ENCODE measurements at places on chromosomes 11 and 22. TPM values are rescaled to one million over a fixed set of nuclear protein-coding genes. Genes with fewer than 3 reads are reported as not detected.

Gene PATE2
- total RNA-seq: not detected

Gene MRGPRF
- 12.8 TPM for total RNA-seq

Gene DMC1
- 2.7 TPM for total RNA-seq

DNA sequence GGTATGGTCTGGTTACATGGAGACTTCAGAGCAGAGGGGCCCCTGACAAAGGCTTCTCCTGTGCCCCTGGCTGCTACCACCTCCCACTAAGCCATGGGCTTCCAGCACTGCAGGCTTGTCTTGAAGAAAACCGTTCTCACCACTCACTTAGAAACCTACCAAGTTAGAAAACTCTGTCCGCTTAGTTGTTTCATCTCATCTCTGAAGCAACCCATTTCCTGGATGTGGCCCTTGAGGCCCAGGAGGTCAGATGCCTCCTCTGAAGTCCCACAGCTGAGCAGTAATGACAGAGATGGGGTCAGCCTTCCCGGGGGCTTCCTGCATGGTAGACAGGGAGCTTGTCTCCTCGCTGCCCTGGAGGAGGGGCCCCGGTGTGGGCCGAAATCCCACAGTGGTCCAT is 12.9 kb downstream of the CSF2RB start:
- no peak for DNase-seq
- H3K36me3 ChIP-seq: no peaks in the 10 kb centered on the region
- H3K27ac ChIP-seq: no peak overlapping the region
- no peak overlapping the region for H3K4me3 ChIP-seq
- H3K4me1 ChIP-seq: peaks cover 5% of the 10 kb centered on the region

DNA sequence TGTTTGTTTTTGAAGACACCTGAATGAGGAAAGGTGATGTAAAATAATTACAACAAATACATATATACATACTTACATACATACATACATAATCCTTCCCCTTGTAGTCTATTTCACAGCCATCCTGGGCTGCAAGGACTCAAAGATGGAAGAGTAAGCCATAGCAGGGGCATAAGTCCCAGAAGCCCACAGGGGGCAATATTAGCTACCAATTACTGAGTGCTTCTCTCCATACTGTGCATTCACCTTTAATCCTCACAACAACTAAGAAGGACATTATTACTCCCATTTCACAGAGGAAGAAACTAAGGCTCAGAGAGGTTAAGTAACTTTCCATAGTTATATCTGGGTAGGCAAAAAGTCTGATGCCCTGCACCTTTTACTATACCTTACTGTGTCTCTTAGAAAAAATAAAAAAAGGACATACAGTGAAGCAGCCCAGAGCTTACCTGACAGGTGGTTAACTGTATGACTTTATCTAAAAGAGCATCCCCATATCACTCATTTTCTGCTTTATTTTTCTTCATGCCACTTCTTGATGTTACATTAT is 2.7 kb downstream of the SERGEF start:
- no peak overlapping the region for H3K27ac ChIP-seq
- H3K4me1 ChIP-seq: peaks cover 11% of the 10 kb centered on the region
- H3K4me3 ChIP-seq: no peak overlapping the region

DNA sequence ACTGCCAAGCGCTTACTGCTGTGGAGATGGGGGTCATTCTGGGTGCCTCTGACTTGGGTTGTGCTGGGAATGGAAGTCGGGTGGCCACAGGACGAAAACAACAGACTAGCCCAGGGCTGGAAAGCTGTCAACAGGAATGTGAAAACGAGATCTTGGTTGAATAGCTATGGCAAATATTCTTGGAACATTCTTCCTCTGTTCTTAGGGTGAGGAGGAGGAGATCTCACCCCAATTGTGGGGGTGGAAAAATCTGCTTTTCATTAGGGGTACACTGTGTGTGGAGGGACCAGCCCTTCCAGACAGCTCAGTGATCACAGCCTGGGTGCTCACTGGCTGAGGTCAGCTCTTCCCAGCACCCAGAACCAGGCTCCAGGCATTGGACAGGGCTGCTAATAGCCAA is 52.0 kb upstream of the PRSS23 start:
- peaks cover 15% of the 10 kb centered on the region for H3K4me1 ChIP-seq
- H3K27ac ChIP-seq: no peak overlapping the region
- no peak for DNase-seq
- no peaks in the 10 kb centered on the region for H3K27me3 ChIP-seq

DNA sequence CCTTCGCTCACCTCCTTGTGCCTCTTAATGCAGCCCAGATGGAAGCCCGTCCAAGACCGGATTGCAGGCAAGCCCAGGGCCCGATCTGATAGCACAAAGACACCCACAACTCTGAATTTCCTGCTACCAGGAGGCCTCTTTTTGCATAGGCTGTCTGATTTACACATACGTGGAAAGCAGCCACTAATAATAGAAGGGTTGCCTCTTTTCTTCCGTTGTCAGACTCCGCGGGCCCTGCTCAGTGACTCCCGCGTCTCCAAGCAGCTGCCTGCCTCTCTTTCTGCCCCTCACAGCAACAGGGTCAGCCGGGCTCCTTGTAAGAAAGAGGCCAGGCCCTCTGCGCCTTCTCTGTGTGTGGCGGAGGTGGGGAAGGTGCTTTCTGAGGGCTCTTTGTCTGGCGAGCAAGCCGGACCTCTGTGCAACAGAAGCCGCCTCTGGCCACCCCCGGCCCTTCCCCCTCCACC is 26.7 kb downstream of the FLI1 start:
- H3K4me1 ChIP-seq: peaks cover 46% of the 10 kb centered on the region
- peak overlapping the region; percentile 71 for H3K27ac ChIP-seq
- no peaks in the 10 kb centered on the region for H3K27me3 ChIP-seq
- no peak for DNase-seq

GRCh38 chr22:35103761-35104160 is 37.8 kb downstream of the ISX start:
- H3K4me3 ChIP-seq: no peak overlapping the region
- H3K27me3 ChIP-seq: no peaks in the 10 kb centered on the region
- DNase-seq: no peak
- no peaks in the 10 kb centered on the region for H3K36me3 ChIP-seq
- H3K4me1 ChIP-seq: no peaks in the 10 kb centered on the region
- no peak overlapping the region for H3K27ac ChIP-seq

Gene IL17REL
- 0.51 TPM for total RNA-seq

Gene MRPL49
- total RNA-seq: 35.6 TPM

- no peaks in the 10 kb centered on the region for H3K4me1 ChIP-seq
- H3K4me3 ChIP-seq: no peak overlapping the region
- no peaks in the 10 kb centered on the region for H3K27me3 ChIP-seq
- no peak overlapping the region for H3K27ac ChIP-seq
Observed at GRCh38 chr11:105699203-105699602, 89.3 kb downstream of the GRIA4 start.

GRCh38 chr11:14417617-14418374 is 58.8 kb upstream of the RRAS2 start:
- peaks cover 10% of the 10 kb centered on the region for H3K4me1 ChIP-seq
- H3K4me3 ChIP-seq: no peak overlapping the region
- DNase-seq: no peak
- H3K27ac ChIP-seq: no peak overlapping the region

DNA sequence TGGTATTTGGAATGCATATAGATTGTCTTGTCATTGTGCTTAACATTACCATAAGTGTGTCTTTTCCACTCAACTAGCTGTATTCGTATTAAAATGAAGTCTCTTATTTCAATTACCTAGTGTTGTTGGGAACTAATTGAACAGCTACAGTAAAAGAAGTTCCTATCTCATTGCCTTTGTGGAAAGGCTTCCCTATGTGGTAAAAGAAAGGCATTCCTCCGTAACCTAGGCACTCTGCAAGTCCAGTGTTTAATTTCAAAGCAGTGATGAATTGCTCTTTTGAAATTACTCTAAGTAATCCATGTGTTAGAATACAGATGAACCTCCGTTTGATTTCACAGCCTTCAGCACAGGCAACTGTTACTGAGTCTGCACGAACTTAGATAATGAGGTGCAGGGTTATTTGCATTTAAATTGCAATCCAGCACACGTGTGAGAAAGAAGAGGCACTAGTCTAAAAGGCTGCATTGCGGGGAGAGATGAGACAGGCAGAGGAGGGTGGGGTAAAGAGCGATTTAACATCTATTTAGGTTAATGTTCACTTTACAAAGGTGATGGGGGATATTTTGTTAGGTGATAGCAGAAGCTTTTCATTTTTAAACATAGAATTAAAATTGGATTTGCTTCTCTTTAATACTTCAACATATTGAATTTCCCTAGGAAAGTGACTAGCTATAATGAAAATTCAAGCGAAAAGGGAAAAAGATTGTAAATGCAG is 25.0 kb upstream of the CRTAM start:
- H3K27me3 ChIP-seq: no peaks in the 10 kb centered on the region
- no peaks in the 10 kb centered on the region for H3K4me1 ChIP-seq
- DNase-seq: no peak
- no peak overlapping the region for H3K4me3 ChIP-seq
- H3K27ac ChIP-seq: no peak overlapping the region

DNA sequence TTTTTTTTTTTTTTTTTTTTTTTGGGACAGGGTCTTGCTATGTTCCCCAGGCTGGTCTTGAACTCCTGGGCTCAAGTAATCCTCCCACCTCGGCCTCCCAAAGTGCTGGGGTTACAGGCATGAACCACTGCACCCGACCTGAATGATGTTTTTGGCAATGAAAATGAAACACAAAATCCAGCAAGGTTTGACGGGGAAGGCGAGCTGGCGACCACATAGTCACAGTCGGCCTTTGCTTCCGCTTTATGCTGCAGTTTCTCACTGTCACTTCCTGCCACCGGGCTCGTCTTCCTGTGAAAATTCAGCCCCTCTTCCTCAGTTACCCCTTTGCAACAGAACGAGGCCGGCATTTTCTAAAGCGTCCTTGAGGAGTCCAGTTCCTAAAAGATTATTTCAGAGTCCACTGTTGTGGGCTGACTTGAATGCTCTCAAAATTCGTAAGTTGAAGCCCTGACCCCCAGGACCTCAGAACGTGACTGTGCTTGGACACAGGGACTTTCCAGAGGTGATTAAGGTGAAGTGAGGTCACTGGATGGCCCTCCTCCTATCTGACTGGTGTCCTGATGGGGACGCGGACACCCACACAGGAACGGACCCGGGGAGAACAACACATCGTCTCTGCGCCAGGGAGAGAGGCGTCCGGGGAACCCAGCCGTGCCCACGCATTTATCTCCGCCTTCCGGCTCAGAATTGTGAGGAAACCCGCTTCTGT is 2.9 kb upstream of the BID start:
- no peaks in the 10 kb centered on the region for H3K36me3 ChIP-seq
- H3K4me3 ChIP-seq: peak overlapping the region; percentile 24
- no peak overlapping the region for H3K27ac ChIP-seq
- DNase-seq: no peak
- H3K27me3 ChIP-seq: no peaks in the 10 kb centered on the region
- peaks cover 16% of the 10 kb centered on the region for H3K4me1 ChIP-seq

DNA sequence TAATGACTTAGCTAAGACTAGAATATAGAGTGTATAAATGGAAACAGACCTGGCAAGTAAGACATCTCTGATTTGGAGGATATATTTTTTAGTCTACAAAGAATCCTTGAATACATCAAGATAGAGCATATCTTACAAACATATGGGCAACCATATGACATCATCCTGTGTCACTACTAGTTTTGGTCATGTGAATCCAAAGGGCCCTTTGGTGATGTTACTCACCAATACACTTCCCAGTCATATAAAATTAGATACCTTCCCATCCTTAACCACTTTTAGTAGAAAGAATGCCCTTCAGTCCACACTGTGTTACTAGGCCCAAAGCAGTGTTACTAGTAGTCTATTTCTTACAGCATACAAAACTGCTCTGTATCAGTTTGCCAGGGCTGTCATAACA is 31.6 kb downstream of the GRIA4 start:
- no peaks in the 10 kb centered on the region for H3K4me1 ChIP-seq
- DNase-seq: no peak
- no peak overlapping the region for H3K4me3 ChIP-seq
- no peaks in the 10 kb centered on the region for H3K27me3 ChIP-seq
- H3K36me3 ChIP-seq: no peaks in the 10 kb centered on the region

GRCh38 chr11:75246671-75247350 is 6.2 kb downstream of the TPBGL start:
- H3K27ac ChIP-seq: no peak overlapping the region
- no peak overlapping the region for H3K4me3 ChIP-seq
- peaks cover 28% of the 10 kb centered on the region for H3K27me3 ChIP-seq
- DNase-seq: no peak

Gene RASD2
- total RNA-seq: 1.1 TPM

DNA sequence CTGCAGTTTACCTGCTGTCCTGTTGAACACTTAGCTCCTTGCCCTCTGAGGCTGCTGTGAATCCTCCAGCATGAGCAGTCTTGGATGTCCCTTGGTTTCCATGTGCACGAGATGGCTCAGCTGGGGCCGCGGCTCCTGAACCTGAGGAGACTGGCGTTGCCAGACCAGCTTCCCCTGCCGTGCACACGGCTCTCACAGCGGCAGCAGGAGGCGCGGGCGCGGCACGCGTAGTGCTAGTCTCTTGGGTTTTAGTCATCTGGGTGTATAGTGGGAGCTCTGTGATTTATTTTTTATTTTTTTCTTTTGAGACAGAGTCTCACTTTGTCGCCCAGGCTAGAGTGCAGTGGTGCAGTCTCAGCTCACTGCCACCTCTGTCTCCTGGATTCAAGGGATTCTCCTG is 54.8 kb downstream of the MUC6 start:
- peaks cover 18% of the 10 kb centered on the region for H3K36me3 ChIP-seq
- H3K4me1 ChIP-seq: no peaks in the 10 kb centered on the region
- no peak overlapping the region for H3K27ac ChIP-seq
- no peaks in the 10 kb centered on the region for H3K27me3 ChIP-seq
- no peak for DNase-seq

DNA sequence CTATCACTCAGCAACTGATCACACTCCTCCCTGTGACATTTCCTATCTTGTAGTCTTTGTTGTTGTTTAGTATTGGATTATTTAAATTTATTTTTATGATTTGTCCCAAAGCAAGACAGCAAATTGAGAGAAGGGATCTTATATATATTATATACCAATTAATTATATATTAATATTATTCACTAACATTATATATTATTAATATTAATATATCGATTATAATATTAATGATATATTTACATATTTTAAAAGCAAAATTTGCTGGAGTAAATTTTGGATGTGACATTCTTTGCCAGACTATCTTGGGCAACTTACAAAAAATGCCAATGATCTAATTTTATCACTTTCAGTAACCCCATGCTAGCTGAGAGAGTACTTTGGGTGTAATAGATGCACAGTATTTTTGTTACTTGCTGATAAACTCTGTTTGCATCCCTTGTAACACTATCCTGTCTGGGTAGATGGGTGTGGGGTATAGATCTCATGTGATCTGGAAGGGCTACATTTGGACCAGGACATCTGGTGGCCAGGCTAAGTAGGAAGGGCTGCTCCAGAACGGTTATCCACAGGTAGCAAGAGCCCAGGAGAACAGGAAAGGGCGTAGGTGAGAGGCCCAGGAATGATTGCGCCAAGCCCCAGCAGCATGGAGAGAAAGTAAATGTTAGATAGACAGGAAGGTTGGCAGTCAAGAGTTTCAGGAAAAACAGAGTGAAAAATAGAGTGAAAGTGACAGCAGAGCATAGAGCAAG is 608.6 kb upstream of the KIRREL3 start:
- no peak for DNase-seq
- no peak overlapping the region for H3K4me3 ChIP-seq
- H3K36me3 ChIP-seq: no peaks in the 10 kb centered on the region

Measured in lung (tissue), 17 donors.